ENCODE measurements at places on chromosomes 11 and 22.

GRCh38 chr22:25661073-25661472, 80.9 kb upstream of the MYO18B start:
- no peak for DNase-seq

- DNase-seq: no peak
Measured at GRCh38 chr11:729492-730074, 17.7 kb upstream of the TALDO1 start.

GRCh38 chr22:44919691-44920090, 90.1 kb downstream of the PHF21B start:
- no peak for DNase-seq

GRCh38 chr11:107017433-107018218, 650 bp downstream of the GUCY1A2 start:
- no peak for DNase-seq

- no peak for DNase-seq
Measured at GRCh38 chr11:17786824-17787525, 52.4 kb downstream of the KCNC1 start.

GRCh38 chr22:37870273-37870672, 21.1 kb downstream of the EIF3L start:
- no peak for DNase-seq

DNA sequence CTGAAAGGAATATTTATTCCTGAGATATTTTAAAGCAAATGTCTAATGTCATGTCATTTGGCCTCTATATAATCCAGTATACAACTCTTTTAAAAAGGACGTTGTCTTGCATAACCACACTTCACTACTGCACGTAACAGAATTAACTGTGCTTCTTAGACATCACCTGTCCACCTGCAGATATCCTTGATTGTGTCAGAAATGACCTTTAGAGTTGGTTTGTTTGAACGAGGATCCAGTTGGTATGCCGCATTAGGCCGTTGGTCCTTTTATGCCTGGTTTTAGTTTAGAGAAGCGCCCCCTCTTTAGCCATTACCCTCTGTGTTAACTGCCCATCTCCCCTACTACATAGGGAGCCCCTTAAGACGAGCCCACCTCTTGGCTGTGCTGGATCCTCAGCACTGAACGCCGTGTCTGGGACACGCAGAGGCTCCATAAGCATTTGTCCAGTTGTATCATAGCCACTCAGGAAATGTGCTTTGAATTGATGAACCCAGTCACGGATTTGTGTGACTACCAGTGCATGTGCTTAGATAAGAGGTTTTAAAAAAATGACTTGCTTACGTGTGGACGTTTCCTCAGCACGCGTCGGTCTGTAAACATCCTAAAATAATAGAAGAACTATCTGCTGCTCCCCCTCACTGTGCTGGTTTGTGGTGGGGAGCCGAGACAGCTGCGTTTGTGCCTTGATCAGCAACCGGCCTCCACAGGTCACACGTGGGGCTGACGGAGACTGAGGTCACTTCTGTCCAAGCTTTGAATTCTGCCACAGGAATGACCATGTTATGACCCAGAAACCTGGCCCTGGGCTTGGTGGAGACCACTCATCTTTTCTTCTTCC, 4.0 kb downstream of the MICAL2 start:
- DNase-seq: no peak

DNA sequence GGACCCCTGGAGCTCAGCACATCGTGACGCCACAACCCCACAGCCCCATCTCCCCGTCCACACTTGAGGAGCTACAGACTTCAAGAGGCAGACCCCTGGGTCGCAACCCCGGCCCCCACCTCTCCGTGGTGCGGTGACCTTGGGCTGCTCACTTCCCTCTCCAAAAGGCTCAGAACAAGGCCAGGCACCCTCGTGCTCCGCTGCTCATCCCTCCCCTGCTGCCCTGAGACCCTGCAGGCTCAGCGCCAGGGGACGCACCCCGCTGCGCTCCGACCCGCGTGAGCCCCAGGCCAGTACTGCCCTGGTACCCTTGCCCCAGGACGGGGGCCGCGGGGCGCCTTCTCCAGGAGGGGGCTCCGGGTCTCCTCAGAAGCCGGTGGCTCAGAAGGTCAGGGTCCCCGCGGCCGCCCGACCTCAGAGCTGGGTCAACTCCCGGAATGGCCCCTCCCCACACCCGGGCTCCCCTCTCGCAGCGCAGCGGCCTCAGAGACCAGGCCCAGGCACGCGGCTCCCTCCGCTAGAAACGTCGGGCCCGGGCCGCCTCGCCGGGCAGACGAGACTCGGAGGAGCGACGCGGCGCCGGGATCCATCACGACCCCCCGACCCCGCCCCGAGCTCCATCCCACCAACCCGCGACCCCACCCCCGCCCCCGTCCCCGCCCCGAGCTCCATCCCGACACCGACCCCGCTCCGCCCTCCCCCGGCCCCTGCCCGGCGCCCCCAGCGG, 563 bp downstream of the GATD1 start:
- peak; percentile 11 for DNase-seq

DNA sequence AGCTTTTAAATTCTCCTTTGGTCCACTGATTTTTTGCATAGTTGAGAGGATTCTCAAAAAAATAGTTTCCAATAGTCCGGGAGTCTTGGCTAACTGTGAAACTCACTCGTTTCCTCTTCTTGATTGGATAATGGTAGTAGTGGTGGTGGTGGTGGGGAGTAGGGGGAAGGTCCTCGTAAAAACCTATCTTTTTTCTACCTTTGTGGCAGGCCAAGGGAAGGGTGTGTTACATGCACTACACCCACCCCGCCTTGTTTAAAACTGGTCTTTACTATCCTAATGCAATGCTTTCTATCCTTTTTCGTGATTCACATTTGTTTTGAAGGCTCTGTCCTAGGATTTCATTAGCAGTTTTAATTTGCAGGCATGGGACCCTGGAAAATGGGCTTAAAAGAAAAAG, 4.8 kb downstream of the TEAD1 start:
- no peak for DNase-seq

GRCh38 chr22:35627267-35628041, 10.3 kb upstream of the MB start:
- peak; percentile 51 for DNase-seq

GRCh38 chr11:104104664-104105063, 59.3 kb downstream of the PDGFD start:
- DNase-seq: no peak

GRCh38 chr22:47086596-47087248, 324.3 kb downstream of the TBC1D22A start:
- DNase-seq: no peak

DNA sequence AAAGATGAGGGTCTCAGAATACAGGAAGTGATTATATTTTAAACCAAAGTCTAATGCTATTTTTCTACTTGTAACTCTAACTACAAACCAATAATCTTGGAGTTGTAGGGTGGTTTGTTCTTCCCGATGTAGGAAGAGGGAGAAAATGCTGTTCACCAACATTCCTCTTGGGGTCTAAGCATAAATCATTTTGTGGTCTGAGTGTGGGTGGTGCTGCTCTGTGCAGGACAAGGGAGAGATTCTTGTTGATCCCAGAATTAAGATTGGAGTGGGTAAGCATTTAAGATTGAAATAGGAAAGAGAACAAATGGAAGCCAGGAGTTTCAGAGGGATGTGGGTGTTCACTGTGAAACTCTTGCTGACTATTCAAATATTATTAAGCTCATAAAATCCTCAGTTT, 38.6 kb upstream of the MMP13 start:
- DNase-seq: no peak

DNA sequence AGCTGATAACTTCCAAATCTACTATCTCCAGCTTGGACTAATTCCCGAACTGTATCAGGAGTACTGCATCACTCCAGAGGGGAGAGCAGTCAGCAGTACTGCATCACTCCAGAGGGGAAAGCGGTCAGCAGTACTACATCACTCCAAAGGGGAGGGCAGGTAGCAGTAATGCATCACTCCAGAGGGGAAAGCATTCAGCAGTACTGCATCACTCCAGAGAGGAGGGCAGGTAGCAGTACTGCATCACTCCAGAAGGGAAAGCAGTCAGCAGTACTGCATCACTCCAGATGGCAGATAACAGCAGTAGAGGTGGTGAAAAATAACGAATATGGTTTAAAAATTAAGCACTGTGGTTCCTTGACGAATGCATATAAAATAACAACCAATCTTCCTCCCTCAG, 8.4 kb downstream of the CWC15 start:
- DNase-seq: no peak

DNA sequence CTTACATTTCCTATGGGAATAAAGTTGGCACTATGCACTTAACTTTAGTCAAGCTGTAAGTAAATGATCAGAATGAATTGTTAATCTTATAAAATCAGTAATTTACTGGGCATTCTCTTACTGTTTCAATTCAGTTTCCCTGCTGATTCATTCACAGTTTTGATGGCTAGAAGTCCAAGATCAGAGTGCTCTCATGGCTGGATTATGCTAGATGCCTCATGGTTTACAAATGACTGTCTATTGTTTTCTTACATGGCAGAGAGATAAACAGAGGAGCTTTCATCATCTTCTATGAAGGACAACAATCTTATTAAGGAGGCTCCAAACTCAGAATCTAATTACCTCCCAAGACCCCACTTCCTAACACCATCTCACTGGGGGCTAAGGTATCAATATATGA, 135.1 kb upstream of the CARD18 start:
- DNase-seq: no peak

DNA sequence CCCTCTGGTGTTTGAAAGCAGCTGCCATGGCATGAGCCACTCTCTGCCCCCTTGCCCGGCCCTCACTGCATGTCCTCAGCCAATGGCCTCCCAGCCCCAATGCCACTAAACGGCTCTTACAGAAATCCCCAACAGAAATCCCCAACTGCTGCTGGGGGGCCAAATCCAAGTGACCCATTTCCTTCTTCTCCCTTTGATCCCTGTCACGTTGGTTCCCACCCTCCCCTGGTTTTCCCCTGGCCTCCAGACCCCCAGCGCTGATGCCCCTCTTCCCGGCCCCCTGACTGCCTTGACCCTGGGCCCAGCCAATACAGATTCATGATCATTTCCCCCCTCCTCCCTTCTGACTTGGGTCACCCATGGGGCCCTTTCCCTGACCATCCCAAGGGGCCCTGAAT, 30.9 kb downstream of the IGLL1 start:
- no peak for DNase-seq

DNA sequence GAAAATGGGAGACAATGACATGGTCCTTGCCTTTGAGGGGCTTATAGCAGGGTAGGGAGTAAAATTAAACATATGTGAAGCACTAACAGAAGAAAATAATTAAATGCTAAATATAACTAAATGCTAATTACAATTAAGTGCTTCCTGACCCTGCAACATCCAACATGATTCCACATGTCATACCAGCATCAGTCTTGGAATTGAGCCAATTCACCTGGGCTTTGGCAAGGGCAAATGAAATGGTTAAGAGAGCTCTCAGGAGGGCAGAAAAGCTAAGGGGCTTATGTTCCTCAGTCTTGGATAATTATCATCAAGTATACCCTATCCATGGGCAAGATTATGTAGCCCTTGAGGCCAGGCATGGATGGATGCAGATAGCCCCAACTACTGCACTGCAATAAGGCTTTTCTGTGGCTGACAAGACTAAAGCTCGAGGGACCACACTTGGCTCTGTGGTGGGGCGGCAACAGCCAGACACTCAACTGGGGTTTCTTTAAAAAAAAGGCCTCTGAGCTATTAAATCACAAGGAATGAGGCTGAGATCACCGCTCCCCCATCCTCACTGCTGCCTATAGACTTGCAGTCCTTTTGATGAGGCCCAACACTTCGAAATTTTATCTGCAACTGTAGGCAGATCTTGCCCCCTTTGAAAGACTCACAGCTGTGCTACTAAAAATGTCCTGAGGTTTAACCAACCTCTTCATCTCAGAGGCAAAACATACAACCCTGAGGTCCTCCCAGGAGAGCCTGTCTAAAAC, 39.0 kb downstream of the IL18BP start:
- DNase-seq: no peak

DNA sequence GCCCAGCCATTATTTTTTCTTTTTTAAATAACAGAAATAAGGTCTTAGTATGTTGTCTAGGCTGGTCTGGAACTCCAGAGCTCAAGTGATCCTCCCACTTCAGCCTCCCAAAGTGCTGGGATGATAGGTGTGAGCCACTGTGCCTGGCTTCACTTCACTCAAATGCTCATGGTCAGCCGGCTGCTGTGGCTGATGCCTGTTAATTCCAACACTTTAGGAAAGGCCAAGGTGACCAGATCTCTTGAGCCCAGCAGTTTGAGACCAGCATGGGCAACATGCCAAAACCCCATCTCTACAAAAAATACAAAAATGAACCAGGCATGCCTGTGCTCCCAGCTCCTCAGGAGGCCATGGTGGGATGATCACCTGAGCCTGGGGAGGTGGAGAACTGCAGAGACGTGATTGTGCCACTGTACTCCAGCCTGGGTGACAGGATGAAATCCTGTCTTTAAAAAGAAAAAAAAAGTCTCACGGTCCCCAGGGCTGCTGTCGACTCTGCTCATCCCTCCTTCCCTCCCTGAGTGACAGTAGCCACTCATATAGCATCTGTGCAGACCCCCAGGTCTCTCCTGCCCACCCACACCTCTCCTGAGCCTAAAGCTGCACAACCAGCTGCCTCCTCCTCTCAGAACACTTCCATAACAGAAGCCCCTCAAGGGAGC, 3.6 kb downstream of the YDJC start:
- no peak for DNase-seq

DNA sequence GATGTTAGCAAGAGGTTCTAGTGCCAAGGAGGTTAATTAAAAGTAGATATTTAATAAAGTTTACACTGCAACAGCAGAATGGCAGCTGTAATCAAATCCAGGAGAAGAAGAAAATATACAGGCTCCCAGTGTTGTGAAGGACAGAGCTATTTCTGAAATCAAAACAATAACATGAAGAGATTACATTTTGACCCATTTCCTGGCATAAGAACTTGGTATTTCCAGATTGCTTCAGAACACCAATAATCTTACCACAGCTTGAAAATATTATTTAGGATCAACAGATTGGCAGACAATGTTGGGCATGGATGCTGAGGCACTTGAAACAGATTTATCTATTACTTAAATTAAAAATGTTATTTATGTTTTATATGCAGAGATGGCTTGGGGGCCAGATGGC, 692.5 kb downstream of the KCNA4 start:
- no peak for DNase-seq

- DNase-seq: no peak
Measured at GRCh38 chr22:19678949-19679521, 35.3 kb upstream of the SEPTIN5 start.

GRCh38 chr11:130773244-130773820, 142.9 kb downstream of the SNX19 start:
- DNase-seq: no peak

DNA sequence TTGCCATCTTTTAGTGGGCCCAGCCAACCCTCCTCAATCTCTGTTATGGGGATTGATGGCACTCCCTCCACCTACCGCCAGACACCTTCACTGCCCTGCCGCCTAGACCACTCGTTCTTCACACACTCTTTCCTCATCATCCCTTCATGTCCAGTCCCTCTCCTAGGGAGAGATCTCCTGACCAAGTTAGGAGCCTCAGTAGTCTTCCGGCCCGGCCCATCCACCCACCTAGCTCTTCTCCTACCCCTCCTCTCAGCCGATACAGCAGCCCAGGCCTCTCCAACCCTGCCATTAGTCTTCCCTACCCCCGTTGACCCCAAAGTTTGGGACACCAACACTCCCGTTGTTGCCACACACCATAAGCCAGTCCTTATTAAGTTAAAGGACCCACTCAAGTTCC, 11.0 kb upstream of the OR56A3 start:
- no peak for DNase-seq
